SK-N-DZ (cell line): ENCODE measurements at places on chromosomes 3 and 15.

DNA sequence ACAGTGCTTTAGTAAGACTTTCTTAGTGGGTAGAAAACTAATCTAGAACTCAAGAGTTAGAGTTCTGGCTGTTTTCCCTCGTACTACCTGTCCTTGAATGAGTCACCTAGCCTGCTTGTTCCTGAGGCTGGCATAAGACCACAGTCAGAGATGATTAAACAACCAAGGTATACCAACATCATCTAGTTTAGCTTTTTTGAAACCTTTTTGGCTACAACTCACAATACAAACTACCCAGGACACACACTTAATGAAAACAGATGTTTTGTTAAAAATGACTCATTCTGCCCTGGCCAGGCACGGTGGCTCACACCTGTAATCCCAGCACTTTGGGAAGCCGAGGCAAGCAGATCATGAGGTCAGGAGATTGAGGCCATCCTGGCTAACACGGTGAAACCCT lies 4.6 kb downstream of the MCCC1 start:
- DNase-seq: no peak

DNA sequence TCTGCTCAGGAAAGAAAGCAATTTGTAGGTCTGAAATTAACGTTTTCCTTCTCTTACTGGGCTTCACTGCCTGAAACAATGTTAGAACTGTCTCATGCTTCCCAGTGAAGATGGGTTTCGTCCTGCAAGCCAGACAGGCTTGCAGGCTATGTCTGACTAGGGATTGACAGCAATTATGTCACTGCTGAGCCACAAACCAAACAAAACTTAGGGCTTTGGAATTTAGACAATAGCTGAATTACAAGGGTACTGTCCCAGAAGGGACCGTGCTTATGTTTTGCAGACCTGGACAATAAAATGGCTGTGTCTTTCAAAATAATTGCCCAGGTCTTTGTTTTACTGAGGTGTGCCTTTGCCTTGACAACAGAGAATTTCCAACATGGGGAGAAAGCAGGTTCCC lies 46.3 kb upstream of the CCDC80 start:
- no peak for DNase-seq

- DNase-seq: no peak
These were observed 172.5 kb upstream of the TLE3 start for GRCh38 chr15:70269991-70270751.

DNA sequence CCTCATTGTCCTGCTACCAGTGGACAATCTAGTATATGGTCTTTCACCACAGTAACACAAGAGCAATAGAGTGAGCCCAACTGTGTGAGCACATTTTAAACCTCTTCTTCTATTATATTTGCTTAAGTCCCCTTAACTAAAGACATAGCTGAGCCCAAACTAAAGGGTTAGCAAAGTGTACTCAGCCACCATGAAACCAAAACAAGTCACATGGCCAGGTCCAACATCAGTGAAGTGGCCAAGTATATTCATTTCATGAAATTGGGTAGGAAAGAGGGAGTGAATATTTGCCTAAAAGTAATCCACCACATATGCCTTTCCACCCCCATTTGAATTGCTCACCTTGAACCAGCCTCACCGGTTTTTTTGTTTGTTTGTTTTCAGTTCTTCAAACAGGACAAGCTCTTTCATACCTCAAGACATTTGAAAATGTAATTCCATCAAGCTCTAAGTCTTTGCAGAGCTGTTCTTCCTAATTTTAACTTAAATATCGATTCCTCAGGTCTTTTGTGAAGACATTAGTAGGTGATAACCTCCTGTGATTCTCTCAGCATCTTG lies 327.0 kb upstream of the SEMA6D start:
- DNase-seq: no peak

GRCh38 chr3:41224120-41224806 lies 25.0 kb downstream of the CTNNB1 start:
- no peak for DNase-seq

DNA sequence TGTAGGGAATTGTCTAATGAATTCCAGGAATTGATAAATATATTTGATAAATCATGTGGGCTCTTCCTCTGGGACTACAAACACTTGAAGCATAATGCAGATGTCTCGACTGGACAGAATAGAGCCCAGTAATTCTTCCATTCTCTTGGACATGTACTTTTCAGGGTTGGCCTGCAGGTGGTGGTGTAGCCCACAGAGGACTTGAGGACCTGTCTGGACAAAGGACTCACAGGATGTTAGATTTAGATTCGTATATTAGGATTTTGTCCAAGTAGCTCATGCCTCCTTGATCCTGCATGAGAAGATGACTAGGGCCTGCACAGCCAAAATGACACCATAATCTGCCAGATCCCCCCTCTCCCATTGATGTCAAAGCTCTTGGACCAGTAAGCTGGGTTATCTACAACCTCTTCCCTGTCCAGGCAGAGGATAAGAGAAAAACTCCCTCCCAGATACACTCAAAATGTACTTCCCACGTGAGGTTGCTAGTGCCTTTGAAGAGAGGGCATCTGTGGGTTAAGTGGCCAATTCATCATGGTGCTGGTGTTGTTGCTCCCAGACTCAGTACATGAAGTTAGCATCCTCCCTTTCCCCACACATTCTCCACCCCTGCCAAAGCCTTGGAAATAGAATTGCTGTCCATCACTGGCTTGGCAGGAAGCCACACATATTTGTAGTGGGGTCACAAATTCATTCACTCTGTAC lies 88.6 kb upstream of the ZNF280D start:
- peak; percentile 43 for DNase-seq

DNA sequence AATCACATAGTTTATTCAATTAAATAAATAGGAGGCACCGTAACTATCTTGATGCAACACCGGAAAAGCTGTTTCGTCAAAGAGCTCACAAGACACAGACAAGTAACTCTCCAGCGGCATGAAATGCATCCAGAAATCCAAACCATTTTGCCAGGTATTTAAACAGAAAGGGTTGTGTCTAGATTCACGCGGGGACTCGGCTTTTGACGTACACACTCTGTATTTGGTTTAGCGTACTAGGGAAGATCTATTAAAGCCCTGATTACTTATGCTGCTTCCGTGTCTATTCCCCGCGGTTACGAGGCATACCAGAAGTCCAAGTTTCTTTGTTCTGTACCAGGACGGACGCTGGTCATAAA lies 718 bp downstream of the BNIP2 start:
- DNase-seq: peak; percentile 25
